ENCODE measurements at places on chromosomes 5 and 9.
A peak's percentile ranks its signal among the peaks of the same experiment; 100 is the strongest.

DNA sequence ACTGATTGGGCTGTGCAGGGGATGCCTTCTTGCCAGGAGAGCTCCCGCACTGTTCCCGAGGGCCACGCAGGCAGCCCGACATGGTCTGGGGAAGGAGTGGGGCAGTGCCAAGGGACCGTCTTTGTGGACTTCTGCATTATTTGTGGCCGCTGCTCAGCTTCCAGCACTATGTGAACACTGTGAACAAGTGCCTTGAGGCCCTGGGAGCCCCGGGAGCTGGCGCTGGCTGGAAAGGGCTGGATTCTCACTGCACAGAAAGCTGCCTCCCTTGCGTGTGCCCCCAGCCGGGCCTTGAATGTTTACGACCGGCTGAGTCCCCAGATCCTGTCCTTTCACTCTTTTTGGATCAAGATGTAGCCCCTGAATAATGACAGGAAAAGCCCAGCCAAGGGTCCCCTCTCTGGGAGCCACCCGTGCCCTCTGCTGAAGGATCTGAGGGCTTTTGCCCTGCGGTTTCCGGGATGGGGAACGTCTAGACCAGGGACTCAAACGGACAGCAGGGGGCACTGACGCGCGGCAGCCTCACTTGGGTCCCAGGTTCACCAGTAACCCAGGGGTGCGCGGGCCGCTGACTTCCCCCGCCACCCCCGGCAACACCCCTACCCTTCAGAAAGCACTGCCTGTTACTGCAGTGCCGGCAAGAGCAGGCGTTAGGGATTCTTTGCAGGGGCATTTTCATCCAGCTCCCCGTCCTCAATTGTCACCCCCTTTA, 98.9 kb upstream of the FCN2 start:
- DNase-seq = no peak

DNA sequence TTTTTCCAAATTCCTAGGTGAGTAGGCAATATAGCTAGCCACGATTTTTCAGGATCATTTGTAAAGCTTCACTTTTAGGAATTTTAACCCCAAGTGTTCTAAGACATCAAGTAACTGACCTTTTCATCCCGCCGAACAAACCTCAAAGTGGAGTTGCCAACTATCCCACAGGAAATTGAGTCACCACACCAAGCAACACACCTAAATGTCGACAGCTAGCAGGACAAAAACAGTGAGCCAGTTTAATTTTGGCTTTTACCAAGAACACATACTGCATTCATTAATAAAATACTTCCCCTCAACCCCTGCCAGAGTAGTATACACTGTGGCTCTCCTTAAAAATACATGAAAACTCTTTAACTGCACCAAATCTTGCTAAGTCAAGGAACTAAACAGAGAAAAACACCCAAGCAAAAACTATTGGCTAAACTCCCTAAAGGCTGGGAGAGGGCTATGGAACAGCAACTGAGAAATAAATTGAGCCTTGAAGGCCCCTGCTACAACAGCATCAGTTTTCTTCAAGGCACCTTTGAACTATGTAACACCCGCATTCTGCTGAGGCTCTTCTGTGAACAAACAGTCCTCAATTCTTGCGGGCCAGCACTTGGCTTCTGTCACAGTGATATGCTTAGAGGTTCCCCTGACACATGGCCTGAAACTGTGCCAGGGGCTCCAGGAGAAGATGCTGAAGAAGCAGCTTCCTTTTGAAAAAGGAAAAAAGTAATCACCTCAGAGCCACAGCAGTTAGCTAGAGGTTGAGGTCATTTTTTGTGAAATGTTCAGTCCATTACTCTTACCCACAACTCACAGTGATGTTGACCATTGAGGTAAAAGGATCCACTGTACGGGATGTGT, 459.6 kb downstream of the RAB3C start:
- peak; percentile 82 for DNase-seq

- DNase-seq = no peak
Observed at GRCh38 chr9:35666045-35666444, 1.1 kb upstream of the ARHGEF39 start.

GRCh38 chr9:14660721-14661120, 32.5 kb downstream of the ZDHHC21 start:
- DNase-seq = no peak

DNA sequence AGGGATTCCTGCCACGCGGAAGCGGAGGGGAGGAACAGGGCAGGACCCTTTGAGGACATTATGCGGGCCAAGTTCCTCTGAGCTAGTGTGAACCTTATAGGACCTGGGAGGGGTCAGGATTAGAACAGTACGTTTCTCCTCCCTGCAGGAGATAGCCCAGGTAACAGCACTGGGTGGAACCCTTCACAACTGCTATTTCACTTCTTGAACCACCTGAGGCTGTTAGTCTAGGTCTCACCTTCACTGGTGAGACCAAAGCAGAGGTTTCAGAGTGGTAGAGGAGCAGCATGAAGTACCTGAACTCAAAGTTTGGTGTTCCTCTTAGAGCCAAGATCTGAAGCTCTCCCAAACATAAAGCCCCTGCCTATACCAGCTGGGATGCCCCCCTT, 832 bp downstream of the EIF4EBP3 start:
- DNase-seq = no peak

DNA sequence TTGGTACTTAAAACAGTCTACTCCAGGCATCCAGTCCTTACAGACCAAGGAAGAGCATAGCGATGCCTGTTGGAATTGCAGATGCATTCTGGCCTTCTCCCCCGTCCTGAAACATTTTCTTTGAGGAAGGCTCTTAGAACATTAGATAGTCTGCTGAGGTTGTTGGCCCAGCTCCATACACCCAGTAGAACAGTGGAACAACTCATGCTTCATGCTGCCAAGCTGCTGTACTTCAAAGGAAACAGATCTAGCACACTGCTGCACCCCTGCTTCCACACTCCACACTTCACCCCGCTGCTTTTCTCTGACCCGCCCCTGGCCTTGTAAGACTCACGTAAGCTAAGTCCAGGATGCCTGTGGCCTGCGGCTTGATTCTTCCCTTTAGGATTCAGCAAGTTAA, 33.4 kb upstream of the NCS1 start:
- DNase-seq = peak; percentile 97

DNA sequence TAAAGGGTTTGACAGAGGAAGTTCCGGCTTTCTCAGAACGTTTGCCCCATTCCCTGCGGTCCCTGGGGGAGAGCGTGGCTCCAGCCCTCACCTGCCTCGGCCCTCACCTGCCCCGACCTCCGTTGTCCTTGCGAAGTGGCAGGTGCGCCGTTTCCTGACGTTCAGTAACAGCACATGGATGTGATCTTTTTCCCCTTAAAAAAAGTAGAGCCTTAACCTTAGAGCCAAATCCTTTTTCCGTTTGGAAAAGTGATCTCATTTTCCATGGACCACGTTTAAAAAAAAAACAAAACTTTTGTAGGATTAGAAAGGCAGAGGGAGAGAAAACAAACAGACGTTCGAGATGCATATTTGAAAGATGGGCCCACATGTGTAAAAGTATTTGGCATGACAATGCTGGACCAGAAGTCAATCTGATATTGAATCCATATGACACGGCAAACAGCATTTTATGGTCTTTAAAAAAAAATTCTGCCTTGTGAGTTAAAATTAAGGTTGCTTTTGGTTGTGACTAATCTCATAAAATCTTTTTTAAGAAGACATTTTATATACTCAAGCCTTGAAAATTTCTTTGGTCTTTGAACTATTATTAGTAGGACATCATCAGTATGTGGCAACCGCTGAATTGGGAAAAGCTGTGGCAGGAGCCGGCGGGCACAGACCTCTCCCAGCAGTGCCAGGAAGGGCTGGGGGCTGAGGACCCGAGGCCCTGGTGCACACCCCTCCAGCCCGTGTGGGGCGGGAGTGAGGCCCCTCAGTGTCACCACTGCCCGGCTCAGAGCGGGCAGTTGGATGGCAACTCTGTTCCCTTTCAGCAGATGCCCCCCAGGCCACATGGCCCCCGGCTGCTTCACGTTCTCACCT, 42.5 kb upstream of the EXOC3 start:
- DNase-seq = peak; percentile 80

- peak; percentile 24 for DNase-seq
Observed at GRCh38 chr5:170429014-170429413, 39.8 kb upstream of the KCNMB1 start.

- DNase-seq = peak; percentile 69
Observed at GRCh38 chr9:5269249-5269715, 35.2 kb downstream of the RLN2 start.

DNA sequence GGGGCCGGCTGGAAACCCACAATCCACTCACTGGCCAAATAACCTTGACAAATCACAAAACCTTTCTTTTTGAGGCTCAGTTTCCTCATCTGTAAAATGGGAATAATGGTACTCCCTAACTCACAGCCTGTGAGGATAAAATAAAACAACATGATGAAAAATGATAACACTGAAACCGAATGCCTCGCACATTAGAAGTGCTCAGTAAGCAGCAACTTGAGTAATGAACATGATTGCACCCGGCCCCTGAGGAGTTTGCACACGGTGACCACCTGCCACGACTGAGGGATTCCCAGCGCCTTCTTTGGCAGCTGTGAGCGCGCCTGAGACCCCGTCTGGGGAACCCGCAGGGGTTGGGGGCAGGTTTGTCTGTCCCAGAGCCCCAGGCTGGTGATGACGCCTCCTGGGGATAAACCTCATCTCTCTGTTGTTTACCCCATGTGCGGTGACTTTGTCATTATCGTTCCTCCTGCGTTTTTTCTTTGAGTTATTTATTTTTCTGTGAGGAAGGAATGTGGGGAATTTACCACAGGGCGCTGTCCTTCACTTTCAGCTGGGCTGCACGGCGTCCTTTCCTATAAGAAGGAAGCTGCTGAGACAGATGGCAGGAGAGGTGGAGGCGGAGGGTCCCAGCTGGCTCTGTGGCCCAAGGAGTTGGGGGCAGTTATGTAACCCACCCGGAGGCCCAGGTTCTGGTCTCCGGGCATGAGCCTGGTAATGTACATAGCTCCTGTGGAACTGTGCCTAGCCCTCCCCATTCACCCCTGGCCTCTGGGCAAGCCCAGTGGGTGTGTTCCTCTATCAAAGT, 3.0 kb upstream of the SYNPO start:
- DNase-seq = peak; percentile 91

GRCh38 chr9:93579711-93580516, 3.5 kb downstream of the PHF2 start:
- DNase-seq = no peak

GRCh38 chr5:174501461-174502069, 222.8 kb upstream of the MSX2 start:
- peak; percentile 81 for DNase-seq

DNA sequence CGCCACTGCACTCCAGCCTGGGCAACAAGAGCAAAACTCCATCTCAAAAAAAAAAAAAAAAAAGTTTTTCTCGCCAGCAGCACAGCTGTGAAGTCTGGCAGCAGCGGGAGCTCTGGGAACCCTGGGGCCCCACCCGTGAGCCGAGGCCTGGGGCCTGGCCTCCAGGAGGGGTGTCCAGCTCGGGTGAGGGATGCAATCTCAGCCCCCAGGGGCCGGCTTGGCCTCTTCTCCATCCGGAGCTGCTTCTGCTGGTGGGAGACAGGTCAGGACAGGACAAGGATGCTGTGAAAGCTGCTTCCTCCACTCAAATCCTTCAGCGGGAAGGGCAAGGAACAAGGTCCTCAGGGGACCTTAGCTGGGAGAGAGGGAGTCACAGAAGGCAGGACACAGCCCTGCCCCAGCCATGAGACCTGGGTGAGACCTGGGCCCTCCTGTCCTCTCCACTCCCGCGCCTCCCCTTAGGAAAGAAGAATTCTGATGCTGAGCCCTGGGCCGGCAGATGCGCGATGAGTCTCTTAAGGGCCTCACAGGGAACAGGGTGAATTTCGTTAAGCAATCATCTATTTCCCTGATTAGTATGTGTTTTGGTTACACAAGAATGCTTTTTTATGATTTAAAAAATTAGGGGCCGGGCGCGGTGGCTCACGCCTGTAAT, 30.6 kb downstream of the PLPP7 start:
- DNase-seq = no peak

GRCh38 chr9:125125523-125125922, 17.8 kb downstream of the SCAI start:
- no peak for DNase-seq

GRCh38 chr5:73968729-73969128, 342.7 kb downstream of the ARHGEF28 start:
- peak; percentile 72 for DNase-seq

DNA sequence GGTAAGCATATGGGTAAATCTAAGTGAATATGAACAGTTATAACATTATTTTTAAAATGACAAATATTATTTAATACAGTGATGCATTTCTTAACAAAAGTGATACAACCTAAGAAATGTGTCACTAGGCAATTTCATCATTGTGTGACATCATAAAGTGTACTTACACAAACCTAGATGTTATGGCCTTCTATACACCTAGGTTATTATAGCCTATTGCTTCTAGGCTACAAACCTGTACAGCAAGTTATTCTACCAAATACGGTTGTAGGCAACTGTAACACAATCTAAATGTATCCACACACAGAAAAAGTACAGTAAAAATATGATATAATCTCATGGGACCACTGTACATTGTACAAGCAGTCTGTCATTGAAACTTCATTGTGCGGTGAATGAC, 48.3 kb downstream of the STRBP start:
- DNase-seq = no peak

All from RPMI7951 (cell line).